ENCODE measurements at places on chromosomes 5 and 9.

DNA sequence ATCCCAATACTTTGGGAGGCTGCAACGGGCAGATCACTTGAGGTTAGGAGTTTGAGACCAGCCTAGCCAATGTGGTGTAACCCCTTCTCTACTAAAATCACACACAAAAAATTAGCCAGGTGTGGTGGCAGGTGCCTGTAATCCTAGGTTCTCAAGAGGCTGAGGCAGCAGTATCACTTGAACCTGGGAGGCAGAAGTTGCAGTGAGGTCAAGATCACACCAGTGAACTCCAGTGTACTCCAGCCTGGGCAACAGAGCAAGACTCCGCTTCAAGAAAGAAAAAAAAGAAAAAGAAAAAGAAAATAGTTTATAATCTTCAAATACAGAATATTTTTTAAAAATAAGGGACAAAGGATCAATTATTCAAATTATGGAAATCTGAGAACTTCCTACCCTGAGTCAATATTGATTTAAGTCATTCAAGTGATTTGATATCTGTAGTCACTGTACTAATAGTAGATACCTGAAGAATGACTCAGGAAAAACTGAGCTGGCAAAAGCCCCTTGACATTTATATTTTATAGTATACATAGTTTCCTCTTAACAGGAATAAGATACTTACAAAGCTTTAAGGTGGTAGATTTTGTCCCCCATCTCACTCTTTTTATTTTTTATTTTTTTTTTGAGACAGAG lies 61.8 kb downstream of the PTBP3 start:
- no peak for DNase-seq

DNA sequence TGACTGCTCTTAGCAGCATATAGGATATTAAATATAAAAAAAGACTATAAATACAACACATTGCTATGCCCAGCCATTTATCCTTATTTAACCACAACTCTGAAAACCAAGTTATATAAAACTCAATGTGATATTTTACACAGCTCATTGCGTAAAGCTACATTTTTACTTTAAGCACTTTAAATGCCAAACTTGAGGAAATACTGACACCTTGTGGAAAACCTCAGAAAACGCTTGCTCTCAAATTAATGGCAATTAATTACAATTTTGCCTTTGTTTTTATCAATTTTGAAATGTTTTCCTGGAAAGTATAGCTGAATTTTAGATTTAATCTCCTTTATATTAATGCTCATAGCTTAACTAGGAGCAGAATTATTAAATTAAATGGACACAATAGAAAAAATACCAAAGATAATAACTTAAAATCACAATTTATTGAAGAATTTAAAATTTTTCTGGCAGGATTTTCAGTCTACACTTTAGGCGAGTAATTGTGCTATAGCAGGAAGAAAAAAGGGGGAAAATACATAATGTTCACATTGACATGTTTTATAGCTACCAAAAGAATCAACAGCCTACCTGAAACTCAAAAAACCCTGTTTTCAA lies 25.2 kb upstream of the PLAC8L1 start:
- DNase-seq = peak; percentile 53

DNA sequence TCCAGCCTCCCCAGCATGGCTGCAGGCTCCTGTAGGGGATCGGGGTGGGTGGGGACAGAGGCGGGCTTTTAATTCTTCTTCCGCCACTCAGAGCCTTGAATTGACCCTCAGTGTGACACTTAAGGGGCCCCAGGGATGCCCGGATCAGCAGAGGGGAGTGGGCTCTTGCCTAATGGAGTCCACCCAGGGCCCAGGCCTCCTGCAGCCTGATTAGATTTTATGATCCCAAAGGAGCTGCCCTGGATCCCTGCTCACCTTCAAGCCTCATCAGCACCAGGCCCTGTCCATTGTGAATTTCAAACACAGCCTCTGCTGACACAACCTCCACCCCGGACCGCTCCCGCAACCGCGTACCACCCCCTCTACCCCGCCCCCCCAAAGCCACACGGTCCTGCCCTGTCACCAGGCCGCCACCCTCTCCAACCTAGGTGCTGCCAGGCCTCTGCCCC lies 214.1 kb upstream of the IER5L start:
- DNase-seq = no peak

- no peak for DNase-seq
These were observed 101.1 kb upstream of the DAP start for GRCh38 chr5:10862085-10862484.

- DNase-seq = no peak
These were observed 210.1 kb upstream of the ZNF608 start for GRCh38 chr5:124956471-124957029.

All from NAMALWA (cell line).